ENCODE measurements at places on chromosomes 5 and 9.

GRCh38 chr5:146428658-146429057 is 18.5 kb upstream of the TCERG1 start:
- no peak for DNase-seq

- no peak for DNase-seq
Measured at GRCh38 chr5:169547508-169547907, 36.1 kb upstream of the SPDL1 start.

DNA sequence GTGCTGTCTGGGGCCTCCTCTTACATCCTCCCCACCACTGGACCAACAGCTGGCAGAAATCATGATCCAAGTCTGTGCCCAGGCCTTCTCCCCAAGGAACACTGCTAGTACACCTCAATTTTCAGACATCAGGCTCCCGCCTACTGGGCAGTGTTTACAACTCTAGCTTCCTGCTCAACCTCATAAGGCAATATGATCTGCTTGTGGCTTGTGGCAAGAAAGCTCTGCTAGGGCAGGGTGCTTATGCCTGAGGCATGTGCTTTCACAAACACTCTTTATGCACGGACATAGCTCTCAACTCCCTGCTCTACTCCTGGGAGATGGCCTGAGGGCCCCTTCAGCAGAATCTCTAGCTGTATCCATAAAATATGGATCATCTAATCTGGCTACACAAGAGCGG is 32.5 kb downstream of the SH3TC2 start:
- peak; percentile 69 for DNase-seq

GRCh38 chr9:75890472-75891276 is at the start of gene PCSK5:
Gene PCSK5, plus strand, starts transcription at chr9:75890673. Its CDS starts 509 bp downstream, at chr9:75891182.
- DNase-seq: peak; percentile 98

GRCh38 chr5:119287547-119288111 is 68.2 kb upstream of the TNFAIP8 start:
- no peak for DNase-seq

GRCh38 chr5:139124774-139125520 is 73.2 kb downstream of the SIL1 start:
- DNase-seq: no peak

DNA sequence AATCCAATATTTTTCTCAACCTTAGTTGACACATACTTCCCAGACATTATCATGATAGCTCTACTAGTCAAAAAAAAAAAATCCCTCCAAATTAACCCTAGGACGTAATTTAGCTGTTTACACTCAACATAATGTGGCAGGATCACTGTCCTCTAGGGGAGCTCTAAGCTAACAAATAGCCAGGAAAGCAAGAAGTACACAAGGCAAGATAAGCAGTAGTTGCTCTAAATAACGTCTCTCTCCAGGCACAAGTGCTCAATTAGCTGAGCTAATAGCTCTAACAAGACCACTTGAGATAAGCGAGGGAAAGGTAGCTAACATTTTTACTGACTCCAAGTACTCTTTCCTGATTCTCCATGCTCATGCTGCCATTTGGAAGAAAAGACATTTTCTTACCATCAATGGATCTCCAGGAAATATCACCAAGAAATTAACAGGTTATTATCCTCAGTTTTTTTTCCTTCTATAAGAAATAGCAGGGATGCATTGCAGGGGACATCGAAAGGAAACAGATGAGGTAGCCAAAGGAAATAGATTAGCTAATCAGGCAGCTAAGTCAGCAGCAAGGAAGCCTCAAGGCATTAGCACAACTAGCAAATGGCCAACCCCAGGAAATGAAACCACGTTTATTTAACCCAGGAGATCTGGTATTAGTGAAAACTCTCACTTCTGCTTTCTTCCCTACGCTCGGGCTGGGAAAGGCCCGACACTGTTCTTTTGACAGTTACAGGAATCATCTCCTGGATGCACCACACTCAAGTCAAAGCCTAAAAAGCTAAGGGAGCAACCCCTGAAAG is 614.1 kb downstream of the PTPRD start:
- DNase-seq: no peak

All from foreskin fibroblast (primary cell).